ENCODE measurements at places on chromosomes 7 and 10.

DNA sequence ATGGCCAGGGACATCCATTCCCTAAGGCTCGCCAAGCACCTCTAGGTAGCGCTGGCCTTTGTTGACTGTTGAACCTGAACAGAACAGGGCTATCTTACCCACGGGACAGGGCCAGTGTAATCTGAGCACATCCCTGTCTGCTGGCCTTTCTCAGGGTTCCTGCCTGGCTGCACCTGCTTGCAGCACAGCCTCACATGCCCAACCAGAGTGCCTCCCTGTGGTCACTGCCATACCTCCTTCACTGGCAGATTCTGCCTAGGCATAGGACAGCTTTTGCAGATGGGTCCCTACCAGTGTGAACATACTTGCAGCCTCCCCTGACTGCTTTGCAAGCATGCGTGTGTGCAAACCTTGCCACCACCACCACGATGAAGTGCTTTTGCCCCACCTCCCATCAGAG is 15.8 kb upstream of the LIPN start:
- DNase-seq = no peak

DNA sequence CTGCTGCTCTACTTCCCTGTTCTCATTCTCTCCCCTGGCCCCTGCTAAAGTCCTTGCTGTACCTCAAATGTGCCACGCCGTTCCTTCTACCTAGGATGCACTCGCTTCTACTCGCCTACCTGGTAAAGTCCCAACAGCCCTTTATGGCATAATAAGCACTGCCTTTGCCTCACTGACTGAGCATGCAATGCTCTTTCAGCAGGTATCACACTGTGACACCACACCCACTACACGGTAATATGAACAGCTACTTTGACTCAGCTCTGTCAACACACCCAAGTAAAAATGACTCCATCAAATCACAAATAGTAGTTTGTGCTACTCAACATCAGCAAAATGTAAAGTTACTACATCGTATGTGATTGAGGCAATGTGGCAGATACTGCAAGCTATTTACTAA is 37.6 kb downstream of the FAM204A start:
- no peak for DNase-seq

DNA sequence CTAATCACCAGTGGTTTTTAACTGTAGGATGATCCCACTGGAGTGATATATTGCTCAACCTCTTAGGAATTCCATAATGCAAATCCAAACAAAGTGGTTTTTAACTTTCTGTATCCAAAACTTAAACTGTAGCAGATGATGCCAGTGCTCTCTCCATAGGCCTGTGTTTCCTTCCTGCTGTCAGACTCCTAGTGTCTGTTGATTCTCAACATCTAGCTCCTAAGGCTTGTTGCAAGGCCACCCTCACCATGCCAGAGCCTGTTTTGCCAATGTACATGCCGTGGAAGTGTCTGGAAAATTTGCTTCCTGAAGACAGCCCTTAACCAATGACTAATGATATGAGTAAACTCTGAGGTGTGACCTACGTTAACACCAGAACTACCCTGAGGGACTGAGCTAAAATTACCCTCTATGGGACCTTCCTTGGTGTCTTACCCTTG is 39.3 kb downstream of the C1GALT1 start:
- no peak for DNase-seq

GRCh38 chr7:96199421-96199820 is 122.5 kb downstream of the SLC25A13 start:
- DNase-seq = no peak

Measured in left hindlimb (tissue), 1 donor.